ENCODE measurements at places on chromosomes 7 and 10.

DNA sequence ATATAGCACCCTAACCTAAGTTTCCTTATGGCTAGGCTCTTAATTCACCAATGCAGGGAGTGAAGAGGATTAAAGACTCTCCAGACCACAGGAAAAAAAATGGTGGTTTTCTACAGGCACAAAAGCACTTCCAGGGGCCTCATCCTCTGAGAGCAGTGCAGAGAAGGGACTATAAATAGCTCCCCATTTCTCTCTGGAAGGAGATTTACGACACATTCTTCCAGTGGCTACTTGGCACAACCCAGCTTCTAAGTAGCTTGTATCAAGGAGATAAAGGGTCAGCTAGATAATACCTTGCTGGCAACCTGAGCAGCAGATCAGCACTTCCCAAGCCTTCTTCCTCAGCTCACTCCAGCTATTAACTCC lies 73.5 kb downstream of the CRPPA start:
- DNase-seq: peak; percentile 24

DNA sequence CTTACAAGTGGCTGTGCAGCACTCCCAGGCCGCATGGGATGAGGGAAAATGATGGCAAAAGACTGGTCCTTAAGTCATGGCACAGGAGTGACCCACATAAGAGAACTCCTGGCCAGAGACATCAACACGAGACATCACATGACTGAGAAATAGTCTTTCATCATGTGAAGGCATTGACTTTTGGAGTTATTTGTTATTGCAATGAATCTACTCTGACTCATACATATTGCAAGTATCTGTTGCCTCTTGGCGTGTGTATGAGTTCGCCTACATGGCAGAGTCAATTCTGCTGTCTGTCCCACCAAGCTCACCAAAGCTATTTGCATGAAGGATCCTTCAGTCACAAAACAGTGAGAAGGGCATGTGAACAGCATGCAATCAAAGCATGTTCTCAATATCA lies 59.7 kb upstream of the HABP2 start:
- peak; percentile 47 for DNase-seq

DNA sequence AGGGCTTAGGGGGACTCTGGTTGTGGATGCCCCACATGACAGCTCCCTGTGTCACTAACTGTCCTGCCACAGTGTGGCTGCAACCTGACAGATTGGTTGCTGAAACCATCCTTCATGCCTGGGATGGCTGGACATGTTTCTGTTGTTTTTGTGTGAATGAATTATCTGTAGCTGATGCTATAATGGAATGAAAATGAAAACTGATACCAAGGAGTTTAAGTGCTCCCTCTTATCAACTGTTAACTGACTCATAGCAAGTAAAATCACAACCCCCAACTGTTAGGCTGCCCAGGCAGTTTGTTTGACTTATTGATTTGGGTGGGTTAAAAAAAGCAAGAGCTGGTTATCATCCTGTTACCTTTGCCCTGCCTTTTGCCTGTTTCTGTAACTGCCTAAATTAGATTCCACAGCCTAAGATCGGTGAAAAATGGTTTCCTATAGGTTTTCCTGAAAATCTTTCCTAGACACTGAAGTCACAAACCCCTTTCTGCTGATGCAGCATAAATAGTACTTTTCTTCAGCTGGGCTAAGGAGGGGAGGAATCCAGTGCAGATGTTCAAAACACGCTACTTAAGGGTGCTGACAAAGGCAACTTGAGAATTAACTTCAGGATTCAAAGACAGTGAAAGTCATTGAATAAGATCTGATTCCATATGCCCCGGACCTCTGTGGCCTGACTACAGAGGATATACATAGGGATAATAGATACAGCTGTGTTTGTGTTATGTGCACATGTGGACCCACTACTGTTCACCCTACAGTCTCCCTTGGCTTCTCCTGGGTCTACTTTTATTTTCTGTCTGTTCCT lies 5.7 kb downstream of the FRAT2 start:
- DNase-seq: no peak

DNA sequence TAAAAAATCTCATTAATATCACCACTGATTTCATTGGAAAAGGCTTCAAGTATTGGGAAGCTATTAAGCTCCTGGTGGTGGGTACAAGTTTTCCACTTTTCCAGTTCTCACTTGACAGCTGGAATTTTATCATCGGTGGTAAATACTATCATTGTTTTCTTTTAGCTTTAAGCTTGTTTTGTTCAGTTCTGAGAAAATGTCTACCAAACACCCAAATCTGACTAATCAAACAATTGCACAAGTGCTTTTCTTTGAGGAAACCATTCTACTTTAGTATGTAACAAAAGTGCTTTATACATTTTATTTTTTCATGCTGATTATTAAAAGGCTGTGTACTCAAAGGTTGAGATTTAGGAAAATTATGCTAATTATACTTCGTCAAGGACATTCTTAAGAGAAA lies 7.9 kb downstream of the PRPF18 start:
- DNase-seq: no peak

GRCh38 chr7:42575171-42575570 lies 336.7 kb downstream of the C7orf25 start:
- no peak for DNase-seq
